ENCODE measurements at places on chromosomes 1 and 21.

GRCh38 chr21:42609811-42610210, 43.6 kb upstream of the PDE9A start:
- peak; percentile 62 for DNase-seq

DNA sequence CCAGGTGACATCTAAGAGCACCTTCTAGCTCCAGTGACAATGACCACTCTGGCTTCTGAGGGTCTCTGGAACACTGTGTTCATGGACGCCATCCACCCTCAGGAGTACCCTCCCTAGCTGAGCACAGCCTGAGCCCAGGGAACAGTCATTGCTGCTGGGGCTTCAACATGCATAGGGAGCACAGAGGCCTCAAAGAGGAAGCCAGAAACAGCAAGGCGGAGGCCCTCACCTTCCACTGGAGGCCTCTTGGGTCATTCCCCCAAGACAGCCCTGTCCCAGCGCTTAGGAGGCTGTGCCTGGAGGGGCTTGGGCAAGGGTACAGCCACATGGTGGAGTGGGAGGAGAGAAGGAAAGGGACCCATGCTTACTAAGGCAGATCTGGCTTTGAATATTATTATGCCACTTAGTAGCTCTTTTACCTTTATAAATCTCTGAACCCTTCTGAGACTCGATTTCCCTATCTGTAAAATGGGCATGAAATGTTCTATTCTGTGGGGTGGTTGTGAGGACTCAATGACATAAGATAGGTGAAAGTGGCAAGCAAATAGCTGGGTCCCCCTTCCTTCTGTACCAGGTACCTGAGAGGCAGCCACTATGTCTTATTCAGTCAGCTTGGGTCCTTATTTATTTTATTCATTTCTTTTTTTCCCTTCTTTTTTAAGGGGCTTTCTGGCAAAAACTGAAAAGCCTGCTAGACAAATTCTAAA, 32.8 kb downstream of the PTAFR start:
- DNase-seq = no peak

- DNase-seq = no peak
These were observed 9.2 kb downstream of the DEGS1 start for GRCh38 chr1:224192082-224192788.

- no peak for DNase-seq
These were observed 55.4 kb downstream of the PTPRU start for GRCh38 chr1:29291756-29292155.

- no peak for DNase-seq
These were observed 10.3 kb downstream of the DMRTA2 start for GRCh38 chr1:50412813-50413476.

DNA sequence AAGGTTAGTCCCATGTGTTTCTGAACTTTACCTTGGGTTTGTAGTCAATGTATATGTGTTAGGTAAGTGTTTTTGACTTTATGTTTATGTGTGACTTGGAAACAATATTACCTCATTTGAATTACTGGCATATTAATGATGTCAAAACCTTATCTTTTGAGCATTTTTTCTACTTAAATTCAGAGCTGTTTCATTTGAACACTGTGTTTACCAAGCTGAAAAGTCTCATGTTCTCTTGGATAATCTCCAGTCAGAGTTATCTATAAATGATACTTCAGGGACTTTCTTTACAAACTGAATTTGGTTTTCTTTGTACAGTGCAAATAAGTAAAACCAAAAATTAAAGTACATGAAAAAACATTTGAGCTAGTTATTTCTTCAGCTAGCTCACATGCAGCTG, 30.0 kb downstream of the ADAMTS1 start:
- no peak for DNase-seq

DNA sequence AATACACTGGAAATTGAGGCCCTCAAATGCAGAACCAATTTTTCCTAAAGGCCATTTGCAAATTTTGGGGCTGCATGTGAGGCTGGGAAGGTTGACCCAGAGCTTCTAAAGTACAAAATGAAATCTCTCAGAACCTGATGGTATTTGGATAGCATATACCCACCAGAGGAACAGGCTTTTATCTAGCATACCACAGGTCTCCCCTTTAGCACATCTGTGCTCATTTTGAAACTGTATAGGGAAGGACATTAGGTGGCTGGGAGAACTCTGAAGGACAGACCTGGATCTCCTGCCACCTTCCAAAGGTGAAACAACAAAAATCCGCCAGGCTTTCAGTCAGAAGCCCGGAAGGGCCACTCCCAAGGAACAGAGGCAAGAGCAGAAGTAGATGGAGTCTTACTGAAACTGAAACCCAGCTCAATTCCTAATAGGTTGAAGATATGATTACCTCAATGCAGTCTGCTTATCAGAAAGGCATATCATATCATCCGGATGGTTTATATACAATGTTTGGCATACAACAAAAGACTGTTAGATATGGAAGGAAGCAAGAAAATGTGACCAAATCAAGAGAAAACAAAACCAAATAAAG, 11.6 kb downstream of the CD55 start:
- DNase-seq = no peak

DNA sequence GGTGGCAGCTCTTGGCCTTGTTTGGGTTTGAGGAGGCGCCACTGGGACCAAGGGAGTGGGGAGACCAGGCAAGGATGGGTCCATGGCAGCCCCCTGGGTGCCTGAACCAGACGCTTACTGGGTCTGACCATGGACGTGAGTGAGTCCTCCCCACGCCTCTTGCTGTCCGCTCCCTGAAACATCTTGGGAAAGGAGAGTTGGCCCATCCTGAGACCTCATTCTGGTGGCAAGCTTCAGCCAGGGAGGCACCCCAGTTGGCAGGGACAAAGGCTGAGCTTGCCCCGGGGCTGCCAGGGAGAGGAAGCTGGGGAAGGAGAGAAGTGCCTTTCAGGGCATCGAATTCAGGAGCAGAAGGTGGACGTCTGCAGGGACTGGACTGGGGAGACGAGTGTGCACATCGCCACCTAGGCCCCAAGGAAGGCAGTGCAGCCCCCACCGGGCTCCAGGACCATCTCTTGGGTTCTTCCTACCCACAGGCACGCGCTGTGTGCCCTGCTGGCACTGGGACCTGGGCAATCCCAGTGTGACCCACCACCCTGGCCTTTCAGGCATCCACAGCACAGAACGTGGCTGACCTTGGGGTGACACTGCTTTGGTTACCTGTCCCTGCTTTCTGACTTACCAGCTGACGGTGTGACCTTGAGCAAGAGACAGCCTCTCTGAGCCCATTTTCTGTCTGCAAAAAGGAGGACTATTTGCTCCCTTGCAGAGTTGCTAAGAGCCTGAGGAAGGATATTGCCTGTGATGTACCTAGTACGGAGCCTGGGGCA, 132.9 kb upstream of the WNT4 start:
- DNase-seq = peak; percentile 46

DNA sequence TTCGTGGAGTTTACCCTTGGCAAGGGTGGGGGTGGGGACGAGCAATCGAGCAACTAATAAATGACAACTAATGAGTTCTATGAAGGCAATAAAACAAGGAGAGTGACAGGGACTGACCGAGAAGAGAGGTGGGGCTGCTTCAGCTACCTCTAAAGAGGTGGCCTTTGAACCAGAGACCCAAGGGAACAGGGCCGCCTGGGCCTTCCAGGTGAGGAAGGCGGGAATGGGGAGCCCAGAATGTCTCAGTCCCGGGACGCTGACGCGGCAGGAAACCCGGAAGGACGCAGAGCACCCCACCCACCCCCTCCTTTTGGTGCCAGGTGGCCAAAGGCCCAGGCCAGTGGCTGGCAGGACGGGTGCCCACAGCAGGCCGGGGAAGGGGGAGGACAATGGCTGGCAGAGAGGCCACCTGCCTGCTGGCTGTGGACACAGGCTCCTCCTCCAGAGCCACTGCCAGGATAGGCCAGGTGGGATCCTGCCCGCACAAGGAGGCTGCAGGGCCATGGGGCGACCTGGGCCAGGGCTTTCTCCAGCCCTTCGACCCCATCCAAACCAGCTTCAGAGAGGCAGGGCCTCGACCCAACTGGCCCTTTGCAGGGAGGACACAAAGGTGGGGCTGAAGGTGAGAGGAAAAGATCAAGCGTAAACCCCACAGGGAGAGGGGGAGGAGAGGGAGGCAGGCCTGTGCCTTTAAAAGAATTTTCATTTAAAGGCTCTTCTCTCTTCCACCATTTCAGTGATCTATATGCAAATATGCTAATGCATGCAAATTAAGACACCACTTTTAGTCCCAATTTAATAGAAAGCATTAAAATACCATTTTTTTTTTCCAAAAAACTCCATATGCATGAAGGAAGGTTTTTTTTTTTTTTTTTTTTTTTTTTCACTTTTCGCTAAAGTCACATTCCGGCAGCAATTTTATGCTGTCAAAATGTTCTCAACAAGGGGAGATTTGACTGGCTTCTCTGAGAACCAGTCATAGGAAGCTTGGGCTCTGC, 58.1 kb downstream of the CASZ1 start:
- no peak for DNase-seq

DNA sequence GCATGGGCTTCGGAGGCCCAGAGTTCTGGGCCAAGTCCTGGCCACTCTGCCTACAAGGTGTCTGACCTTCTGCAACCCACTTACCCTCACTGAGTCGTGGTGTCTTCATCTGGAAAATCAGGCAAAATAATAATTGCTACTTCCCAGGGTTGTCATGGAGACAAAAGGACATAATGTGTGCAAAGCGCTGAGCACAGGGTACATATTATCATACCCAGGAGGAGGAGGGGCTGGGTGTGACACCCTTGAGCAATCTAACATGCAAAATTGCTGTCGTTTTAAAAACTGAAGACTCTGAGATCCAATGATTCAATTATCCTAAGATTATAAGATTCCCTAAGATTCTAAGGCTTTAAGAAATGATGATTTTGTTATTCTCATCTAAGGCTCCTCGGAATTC, 459.5 kb downstream of the PTPRU start:
- no peak for DNase-seq

- DNase-seq = no peak
These were observed 64.3 kb downstream of the RERE start for GRCh38 chr1:8752921-8753713.

- DNase-seq = no peak
These were observed 16.0 kb upstream of the STUM start for GRCh38 chr1:226532553-226532952.

- DNase-seq = no peak
These were observed 71.2 kb upstream of the ZC3H12A start for GRCh38 chr1:37403166-37403565.

DNA sequence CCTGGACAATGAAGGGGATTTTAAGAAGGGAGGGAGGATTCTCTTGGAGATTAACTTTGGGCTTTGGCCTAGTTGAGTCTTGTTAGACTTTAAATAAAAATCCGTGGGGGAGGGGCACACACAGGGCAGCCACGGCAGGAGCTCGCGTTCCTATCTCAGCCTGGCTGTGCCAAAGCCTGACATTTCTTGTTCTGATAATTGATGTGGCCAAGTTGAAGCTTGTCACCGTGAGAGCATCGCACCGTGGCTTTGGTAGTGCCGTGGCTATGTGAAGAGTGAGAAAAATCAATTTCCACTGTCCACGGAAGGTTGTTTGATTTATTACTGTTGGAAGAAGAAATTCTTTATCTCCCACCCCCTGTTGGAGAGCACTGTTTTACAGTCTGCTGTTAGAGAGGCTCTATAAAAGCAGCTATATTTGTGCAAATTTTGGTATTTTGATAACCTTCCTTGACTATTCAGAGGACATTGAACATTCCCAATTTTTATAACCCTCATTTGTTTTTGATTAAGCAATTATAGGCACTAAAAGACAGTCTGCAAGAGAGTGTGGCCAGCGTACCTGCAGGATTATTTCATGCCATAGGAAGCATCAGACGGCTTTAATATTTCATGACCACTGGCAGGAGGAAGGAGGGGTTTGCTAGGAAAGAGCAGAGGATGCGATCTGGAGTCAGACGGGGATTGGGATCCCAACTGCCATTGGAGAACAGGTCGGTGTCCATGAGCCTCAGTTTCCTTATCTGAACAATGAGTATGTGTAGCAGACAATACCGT, 160.7 kb downstream of the KAZN start:
- no peak for DNase-seq

- no peak for DNase-seq
These were observed 259.8 kb downstream of the LMO4 start for GRCh38 chr1:87588495-87588894.

- DNase-seq = no peak
These were observed 9.0 kb downstream of the MGST3 start for GRCh38 chr1:165639821-165640623.

DNA sequence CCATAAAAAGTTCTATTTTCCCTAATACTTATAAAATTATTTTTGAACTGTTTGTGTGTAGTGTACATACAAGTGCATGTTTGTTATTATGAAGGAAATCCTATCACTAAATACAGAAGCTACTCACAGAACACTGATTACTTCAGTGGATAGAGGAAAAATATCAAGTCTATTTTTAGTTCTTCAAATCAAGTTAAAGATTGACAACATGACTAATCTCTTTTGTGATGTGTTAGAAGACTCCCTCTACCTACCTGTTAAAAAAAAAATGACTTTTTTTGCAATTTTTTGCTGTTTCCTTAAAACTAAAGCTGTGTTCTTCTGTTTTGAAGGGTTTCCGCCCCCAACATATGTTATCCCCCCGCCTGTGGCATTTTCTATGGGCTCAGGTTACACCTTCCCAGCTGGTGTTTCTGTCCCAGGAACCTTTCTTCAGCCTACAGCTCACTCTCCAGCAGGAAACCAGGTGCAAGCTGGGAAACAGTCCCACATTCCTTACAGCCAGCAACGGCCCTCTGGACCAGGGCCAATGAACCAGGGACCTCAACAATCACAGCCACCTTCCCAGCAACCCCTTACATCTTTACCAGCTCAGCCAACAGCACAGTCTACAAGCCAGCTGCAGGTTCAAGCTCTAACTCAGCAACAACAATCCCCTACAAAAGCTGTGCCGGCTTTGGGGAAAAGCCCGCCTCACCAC, 45.5 kb downstream of the NCF2 start:
- peak; percentile 45 for DNase-seq

- DNase-seq = peak; percentile 27
These were observed 1806.8 kb downstream of the BRINP3 start for GRCh38 chr1:188670837-188671236.

Data from ACHN (cell line).